ENCODE measurements at places on chromosomes 16 and 17.

GRCh38 chr17:55161935-55162555, 102.7 kb upstream of the HLF start:
- no peak for DNase-seq

DNA sequence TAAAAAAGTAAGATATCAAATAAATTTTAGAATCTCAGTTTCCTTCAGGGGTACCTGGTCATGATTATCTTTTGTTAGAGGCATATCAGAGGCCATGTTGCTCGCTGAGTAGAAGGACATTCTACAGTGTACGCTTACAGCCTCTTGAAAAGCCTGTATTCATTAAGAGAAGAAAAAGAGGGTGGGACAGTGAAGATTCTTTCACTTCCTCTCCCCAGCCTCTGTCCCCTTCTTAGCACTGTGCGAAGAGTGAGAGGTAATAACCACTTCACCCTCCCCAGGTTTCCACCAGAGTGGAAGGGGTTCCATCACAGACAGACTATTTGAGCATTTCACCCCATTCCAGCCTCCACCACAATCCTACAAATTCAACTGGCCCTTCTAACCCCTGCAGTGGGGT, 4.8 kb upstream of the LPO start:
- no peak for DNase-seq

- DNase-seq, result no peak
Observed at GRCh38 chr16:57627184-57627871, 1.1 kb upstream of the ADGRG1 start.

- peak; percentile 68 for DNase-seq
Observed at GRCh38 chr17:64063766-64064224, 43.4 kb upstream of the ICAM2 start.

- no peak for DNase-seq
Observed at GRCh38 chr16:56206951-56207350, 15.7 kb downstream of the GNAO1 start.

DNA sequence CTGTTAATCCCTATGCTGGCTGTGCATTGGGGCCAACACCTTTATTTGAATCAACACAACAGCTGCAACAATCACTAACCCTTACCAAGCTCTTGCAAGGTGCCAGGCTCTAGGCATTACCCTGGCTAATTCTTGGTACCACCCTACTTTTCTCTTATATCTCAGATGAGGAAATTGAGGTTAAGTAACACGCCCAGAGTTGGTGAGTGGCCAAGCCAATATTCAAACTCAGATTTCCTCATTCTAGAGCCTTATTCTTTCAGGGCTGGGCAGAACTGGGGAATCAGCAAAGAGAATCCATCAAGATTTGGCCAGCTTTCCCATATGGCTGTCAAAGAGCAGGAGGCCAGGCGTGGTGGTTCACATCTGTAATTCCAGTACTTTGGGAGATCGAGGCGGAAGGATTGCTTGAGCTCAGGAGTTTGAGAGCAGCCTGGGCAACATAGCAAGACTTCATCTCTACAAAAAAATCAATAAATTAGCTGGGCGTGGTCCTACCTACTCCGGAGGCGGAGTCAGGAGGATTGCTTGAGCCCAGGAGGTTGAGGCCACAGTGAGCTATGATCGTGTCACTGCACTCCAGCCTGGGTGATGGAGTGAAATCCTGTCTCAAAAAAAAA, 23.7 kb downstream of the ARSG start:
- no peak for DNase-seq

- DNase-seq, result no peak
Observed at GRCh38 chr16:9607515-9608230, 516.2 kb downstream of the HAPSTR1 start.

DNA sequence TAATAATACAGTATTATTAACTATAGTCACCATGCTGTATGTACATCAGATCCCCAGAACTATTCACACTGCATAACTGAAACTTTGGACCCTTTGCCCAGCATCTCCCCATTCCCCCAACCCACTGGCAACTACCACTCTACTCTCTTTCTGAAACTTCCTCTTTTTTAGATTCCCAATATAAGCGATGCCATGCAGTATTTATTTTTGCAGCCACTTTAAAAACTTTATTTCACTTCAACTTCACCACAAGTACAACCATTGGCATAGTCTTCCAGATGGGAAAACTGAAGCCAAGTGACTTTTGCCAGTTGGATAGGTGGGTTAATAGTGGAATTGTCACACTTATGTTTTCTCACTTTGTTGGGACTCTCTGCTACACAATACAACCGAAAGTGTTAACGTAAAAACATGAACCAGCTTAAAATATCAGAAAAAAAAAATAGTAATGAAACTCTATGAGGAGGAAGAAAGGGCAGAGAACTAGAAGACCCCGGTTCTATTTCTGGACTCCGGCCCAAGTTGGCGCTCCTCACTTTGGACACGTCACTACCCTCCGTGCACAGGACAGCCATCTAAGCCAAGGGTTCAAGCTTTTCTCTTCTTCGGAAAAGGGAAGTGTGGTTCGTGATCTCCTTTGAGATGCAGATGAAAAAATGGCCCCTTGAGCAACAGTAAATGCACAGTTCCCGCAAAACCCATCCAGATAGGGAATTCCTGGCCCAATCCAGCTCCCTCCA, 743 bp downstream of the SHCBP1 start:
- no peak for DNase-seq

GRCh38 chr16:50741781-50742575, at the start of gene CYLD:
Gene CYLD, plus strand, starts transcription at chr16:50742086. Its CDS starts 7,613 bp downstream, at chr16:50749699.
- DNase-seq, result peak; percentile 100

DNA sequence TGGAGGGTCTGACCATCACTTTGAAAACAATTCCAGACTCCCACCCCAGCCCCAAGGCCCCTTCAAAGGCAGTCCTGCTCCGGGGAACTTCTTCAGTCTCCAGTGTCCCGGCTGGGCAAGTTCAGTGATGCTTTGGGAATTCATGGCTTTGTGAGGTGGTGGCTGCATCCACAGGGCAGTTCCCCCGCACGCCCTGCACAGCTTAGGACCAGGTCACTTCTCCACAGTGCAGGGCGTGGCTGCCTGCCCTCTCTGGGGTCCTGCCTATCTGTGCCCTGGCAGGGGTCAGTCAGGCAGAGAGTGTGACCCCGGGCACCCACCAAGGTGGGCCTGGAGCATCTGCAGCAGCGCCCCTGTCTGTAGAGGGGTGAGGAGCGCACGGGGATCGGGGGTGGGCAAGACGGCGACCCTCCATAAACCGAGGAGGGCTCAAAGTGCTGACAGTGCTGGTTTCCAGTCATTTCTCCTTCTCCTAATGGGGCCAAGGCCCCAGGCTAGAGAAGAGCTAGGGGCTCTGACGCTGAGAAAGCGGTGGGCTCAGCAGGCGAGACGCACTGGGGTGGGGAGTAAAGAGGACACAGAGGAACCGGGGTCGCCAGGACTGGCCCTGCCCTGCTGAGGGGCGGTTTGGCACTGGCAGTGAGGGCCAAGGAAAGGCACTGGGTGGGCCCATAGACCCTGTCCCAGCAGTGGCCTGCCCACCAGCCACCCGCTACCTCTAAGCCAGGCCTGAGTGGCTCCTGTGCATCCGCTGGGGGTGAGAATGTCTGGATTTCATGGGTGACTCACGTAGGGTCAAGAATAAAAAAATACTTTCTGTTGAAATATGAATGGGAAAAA, 4.2 kb upstream of the ARHGAP27 start:
- no peak for DNase-seq

GRCh38 chr17:58968426-58969061, 138.1 kb downstream of the TRIM37 start:
- no peak for DNase-seq

All from activated naive CD4-positive, alpha-beta T cell treated with Interleukin-2 at 50 U/mL for 16 hours (primary cell).